ENCODE measurements at places on chromosomes 4 and X.

GRCh38 chrX:133307637-133308498, 89.7 kb upstream of the TFDP3 start:
- DNase-seq, result no peak

- no peak for DNase-seq
These were observed 36.9 kb downstream of the AMMECR1 start for GRCh38 chrX:110280954-110281353.

- no peak for DNase-seq
These were observed 79.6 kb upstream of the C1QTNF7 start for GRCh38 chr4:15348236-15348635.

DNA sequence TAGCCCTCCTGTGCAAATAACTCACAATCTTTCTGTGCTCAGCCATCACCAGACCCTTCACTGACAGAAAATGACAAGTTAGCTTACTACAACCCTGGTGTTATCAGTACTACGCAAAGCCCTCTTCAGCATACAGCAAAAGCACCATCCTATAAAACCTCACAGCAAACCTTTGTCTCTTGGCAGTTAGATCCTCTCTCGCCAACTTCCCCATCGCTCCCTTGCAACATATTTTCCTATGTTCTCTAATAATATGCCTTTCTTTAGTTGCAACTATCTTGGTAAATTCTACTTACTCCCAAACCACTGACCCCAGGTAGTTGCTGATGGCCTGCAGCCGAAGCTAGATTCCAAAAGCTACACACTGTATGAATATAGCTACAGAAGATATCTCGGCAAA, 856.9 kb upstream of the FRG1 start:
- no peak for DNase-seq

DNA sequence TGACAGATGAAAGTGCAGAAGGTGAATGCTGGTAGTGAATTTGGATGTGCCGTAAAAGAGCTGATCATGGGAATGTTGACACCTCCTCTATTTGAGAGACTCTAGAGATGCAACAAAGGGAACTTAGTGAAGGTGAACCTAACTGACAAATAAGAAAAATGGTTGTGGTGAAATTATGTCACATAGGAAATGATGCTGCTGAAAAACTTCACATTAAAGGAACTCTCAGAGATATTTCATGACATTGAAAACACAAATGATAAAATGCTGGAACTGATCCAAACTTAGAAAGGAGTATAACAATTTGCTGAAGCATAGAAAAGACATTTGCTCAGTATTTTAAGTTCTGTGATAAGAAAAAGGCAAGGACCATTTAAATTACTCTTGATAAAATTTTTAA, 31.9 kb downstream of the MGAT4D start:
- DNase-seq, result no peak

- DNase-seq, result no peak
These were observed 4.0 kb downstream of the ARX start for GRCh38 chrX:25011589-25012432.

- no peak for DNase-seq
These were observed 163.3 kb upstream of the PRDX4 start for GRCh38 chrX:23503835-23504539.

GRCh38 chrX:6257025-6257424, 28.4 kb upstream of the NLGN4X start:
- DNase-seq, result no peak

GRCh38 chr4:65918212-65918611, 247.9 kb upstream of the EPHA5 start:
- no peak for DNase-seq

DNA sequence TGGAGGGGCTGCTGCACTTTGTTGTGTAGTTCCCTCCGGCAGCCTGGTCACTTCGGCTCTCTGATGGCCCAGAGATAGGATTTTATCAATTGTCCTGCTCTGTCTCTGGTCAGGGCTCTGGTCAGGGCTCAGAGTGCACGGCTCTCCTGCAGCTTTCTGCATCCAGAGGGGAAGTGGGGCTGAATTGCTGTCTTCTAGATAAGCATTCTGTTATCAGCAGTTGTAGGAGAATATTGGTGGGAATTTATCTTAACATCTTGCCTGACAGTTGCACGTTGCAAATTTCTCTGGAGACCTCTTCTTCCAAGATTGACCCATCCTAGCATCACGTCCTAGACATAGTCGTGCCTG, 62.8 kb downstream of the FAM193A start:
- DNase-seq, result no peak

DNA sequence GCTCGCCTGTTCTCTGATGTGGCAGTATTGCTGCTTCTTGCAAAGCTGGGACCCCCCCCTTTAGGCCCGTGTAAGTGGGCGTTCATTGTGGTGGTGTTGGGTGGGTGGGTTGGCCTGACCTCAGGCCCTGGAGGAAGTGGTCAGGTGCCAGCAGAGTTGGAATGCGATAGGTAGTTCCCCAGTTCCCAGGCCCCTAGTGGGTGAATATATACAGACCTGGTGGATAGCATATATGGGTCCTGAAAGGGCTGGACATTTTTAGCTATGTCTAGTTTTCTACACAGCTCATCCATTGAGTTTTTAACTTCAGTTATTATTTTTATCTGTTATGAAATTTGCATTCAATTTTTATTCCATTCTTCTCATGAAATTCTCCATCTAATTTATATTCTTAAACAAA, 35.8 kb upstream of the UCP1 start:
- DNase-seq, result no peak

GRCh38 chr4:152193059-152193458, 342.8 kb downstream of the FBXW7 start:
- no peak for DNase-seq

GRCh38 chr4:114019969-114020358, 40.5 kb upstream of the ARSJ start:
- DNase-seq, result no peak

- DNase-seq, result no peak
These were observed 159.9 kb downstream of the SPRY1 start for GRCh38 chr4:123556526-123556925.

DNA sequence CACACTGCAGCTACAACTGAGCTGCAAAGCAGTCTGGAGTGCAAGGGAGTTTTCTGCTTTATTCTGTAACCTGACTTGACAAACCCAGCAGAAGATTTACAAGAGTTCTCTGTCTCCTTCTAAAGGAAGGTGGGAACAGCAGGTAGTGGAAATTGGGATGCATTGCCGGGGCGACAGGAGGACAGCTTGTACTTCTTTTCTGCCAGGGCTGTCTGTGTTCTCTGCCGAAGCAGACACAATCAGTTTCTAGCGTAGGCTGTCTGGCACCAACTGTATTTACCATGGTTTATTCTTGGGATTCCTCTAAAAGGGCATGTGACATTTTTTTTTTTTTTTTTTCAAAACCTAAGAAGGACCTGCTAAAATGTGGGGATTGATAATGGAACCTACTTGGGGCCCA, 190.8 kb upstream of the GK2 start:
- DNase-seq, result no peak

DNA sequence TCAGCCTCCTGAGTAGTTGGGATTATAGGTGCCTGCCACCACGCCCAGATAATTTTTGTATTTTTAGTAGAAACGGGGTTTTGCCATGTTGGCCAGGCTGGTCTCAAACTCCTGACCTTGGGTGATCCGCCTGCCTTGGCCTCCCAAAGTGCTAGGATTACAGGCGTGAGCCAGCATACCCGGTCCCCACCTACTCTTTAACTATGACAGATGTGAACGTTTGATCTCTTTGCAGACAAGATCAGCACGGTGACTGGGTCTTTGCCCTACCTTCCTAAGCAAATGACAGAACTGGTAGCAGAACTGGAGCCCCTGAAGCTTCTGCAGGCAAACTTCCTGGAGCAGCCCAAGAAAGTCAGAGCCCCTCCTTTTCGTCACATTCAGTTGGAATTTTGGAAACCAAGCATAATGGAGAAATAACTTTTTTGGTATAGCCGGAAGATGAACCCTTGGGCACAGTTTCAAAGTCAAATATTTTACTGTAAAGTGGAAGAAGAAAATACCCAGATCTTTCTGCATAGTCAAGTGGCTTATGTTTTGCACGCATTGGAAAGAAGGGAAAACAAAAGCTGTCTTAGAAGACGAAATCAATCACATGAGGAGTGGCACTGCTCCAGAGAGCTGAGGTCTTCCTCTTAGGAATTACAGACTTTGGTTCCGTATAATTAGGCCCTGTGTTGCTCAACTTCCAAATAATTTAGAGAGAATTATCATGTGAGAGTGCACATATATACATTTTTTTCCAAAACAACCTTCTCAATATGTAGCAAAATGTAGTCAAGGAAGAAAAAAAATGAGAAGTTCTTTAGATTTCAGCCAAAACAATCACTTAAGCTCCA, 90.6 kb downstream of the SORBS2 start:
- DNase-seq, result no peak

DNA sequence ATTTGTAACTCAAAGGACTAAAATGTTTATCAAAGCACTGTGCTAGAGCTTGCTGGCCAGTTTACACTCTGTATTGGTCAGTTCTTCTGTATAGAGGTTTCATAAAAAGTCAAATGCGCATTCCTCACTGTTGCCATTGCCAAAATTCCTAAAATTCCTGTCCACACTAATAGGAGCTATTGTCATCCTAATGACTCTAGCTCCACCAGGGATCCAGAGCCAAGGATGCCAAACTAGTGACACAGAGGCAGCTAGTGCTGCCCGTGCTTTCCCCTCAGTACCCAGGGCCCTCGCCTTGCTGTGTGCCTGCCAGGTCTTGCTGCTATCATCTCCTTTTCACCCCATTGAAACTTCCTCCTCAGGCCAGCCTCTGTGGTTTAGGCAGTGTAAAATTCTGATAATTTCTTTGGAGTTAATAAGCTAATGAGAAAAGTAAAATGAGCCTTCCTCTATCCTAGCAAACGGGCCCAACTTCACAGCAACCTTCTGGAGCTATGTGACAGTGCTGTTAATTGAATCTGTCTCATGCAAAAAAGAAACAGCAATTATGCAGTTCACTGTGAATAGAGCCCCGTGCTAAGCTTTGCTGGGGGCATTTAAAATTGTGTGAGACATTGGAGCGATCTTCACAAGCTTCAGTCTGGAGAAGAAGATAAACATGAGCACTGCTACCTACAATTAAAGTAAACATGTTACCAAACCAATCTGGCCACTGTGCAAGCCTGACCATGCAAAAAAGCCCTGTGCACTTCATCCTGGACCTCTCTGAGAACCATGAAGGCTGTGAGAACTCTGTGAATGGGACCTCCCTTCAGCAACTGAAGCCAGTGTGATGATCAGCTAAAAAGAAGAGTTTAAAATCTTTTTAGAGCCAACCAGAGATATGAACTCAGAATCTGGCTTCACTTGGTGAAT, 43.1 kb upstream of the FGF2 start:
- DNase-seq, result no peak

DNA sequence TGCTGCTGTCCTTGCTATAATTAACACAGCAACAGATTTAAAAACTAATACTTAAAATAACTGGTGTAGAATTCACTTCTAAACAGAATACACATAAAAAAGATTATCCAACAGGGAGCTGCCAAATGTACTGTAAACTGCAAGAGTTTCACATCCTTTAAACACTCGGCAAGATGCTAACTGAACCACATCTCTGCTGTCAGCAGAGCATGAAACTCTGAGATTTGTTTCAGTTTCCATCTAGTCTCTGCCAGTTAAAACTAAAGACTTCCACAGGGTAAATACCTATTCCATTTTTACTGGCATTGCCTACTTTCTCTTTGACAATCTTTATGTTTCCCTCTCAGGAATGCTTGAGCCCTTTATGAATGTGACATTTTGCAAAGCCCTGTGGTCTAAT, 127.7 kb downstream of the SLC7A11 start:
- DNase-seq, result no peak

- no peak for DNase-seq
These were observed 64.3 kb downstream of the ZFYVE28 start for GRCh38 chr4:2354118-2354517.

GRCh38 chrX:22987452-22987851, 12.3 kb upstream of the DDX53 start:
- no peak for DNase-seq

- DNase-seq, result no peak
These were observed 10.0 kb downstream of the ZFP42 start for GRCh38 chr4:188005561-188005960.

DNA sequence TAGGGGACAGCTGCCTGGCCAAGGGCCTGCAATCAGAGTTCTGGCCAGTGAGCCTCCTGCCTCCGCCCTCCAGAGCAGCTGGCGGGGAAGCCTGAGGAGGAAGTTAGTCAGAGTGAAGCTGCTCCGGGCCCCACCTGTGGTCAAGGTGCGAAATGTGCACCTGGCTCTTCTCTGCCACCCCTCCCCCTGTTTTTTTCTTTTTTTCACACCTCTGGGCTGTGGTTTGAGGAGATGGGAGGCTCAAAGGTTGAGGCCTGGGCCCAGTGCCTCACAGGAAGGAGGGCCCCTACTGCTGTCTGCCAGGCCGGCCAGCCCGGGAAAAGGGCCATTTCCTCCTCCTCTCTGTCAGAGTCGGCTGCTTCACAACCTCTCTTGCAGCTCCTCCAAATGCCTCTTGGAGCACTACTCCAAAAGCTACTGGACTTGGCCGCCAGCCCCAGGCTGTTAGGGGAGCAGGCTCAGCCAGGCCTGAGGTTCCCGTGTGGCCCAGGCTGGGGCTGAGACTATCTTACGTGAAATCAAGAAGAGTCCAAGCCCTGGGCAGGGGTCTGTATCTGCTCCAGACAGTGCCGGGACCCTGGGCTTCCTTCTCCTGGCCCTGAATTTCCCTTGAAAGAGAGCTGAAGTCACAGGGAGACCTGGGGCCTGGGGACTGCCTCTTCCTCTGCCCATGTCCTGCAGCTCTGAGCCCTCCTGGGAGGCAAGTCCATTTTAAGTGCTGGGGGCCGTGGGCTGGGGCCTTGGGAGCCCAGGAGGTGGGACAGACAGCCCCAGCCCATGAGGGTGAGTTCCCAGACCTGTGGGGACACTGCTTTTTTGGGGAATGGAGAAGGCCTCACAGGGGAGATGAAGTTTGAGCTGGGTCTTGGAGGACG, 4.5 kb upstream of the CXCR3 start:
- peak; percentile 21 for DNase-seq

GRCh38 chrX:2351321-2351720, 149.5 kb downstream of the DHRSX start:
- DNase-seq, result no peak

DNA sequence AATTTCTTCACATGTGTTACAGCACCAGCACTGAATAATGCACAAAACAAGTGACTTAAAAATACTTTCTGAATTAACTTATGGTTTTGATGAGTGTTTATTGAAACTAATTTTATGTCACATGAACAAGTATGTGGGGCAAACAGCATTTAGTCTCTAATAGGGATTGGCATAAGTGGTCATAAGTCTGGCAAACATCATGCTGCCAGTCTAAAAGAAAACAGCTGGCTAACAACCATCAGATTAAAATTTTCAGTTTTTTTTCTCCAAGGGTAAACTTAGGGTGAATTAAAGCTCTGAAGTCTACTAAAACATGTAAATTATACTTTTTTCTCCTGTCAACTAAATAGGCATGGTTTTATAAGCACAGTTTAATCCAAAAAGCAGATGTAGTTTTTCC, 1014.2 kb downstream of the FAT4 start:
- no peak for DNase-seq
